ENCODE measurements at places on chromosomes 5 and 9.

GRCh38 chr5:151067632-151068432, 13.0 kb downstream of the TNIP1 start:
- DNase-seq = no peak

DNA sequence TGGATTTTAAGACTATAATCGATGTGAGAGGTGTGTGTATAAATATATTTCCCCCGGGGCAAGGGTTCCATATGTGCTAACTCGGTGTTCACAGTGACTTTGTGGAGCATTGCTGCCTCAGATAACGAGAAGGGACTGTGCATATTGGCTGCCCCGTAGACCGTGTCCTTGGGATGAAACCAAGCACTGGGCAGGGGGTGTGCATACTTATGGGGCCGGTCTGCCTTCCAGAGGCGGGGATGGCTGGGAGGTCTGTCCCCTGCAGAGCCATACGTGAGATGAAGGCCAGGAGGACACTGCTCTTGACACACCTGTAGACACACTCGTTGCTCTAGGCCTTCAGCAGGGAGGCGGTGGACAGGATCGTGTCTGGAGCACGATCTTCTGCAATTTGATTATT, 56.0 kb upstream of the ZNF354A start:
- DNase-seq = no peak

- DNase-seq = no peak
Measured at GRCh38 chr5:67935908-67936566, 279.5 kb upstream of the PIK3R1 start.

DNA sequence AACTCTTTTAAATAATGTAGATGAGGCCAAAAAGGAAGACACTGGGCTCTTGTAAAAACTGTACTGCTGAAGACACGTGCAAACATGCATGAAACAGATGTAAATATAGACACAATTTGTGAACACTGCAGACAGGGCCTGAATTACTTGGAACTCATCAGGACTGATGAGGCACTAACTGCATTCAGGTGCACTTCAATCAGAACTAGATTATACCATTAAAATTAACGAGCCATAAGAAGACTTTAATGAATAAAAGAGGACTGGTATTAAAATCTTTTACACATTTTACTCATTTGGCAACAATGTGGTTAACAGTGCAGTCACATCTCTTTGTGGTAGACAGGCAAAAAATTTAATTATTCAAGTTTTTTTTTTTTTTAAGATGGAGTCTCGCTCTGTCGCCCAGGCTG, 13.4 kb upstream of the ZCCHC9 start:
- no peak for DNase-seq

- DNase-seq = no peak
Measured at GRCh38 chr9:135698767-135699166, 514 bp downstream of the SOHLH1 start.

DNA sequence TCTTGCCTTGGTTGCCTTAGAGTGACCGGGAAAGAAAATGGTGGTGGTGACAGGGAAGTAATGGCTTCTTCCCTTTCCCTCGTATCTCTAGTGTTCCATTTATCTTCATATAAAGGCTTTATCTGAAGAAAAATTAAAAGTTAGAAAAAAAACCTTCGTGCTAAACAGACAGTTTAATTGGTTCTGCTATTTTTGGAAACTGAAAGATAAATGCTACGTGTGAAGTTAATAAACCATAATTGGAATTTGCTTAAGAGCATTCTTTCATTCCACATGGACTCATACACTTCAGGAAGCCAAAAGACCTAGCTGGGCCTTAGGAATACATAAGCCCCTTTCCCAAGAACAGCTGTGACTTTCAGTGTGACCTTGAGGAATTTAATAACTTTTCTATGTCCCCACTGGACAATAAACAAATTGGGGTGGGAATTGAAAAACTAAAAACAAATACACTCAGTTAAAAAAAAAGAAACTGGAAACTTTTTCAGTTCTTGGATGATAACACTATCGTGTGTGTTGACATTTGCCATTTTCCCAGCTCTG, 818.8 kb upstream of the WWC1 start:
- DNase-seq = no peak

DNA sequence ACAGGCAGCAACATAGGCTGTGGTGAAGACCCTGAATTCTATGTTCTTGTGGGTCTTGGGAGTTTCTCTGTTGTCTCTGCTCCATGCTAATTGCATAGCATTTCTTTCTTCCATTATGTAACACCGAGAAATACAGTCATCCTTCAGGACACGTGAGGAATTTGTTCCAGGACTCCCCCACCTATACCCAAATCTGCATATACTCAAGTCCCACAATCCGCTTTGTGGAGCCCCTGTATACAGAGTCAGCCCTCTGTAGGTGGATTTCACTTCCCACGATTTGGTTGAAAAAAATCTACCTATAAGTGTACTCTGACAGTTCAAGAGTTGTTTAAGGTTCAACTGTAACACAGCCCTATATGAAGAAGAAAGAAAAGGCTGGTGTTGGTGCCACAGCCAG, 22.1 kb downstream of the ANKRD33B start:
- DNase-seq = no peak

DNA sequence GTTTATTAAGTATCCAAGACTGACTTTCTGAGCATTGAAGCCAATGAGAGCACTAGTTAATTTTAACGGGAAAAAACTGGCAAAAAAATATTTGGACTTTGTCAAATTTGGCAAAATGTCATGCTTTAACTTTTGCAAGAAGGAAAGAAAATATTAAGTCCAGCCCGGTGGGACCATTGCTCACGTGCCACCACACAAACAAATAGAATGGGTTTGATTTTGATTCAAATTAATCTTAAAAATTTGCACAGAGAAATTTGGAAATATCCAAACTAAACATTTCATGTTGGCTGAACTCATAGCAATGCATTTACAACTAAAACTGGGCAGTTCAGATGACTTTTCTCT, 302.2 kb downstream of the EBF1 start:
- no peak for DNase-seq

- no peak for DNase-seq
Measured at GRCh38 chr9:119071636-119072035, 297.6 kb downstream of the BRINP1 start.

- DNase-seq = no peak
Measured at GRCh38 chr9:129394061-129394885, 216.2 kb upstream of the IER5L start.

- no peak for DNase-seq
Measured at GRCh38 chr9:128061275-128061960, 5.7 kb downstream of the NAIF1 start.

DNA sequence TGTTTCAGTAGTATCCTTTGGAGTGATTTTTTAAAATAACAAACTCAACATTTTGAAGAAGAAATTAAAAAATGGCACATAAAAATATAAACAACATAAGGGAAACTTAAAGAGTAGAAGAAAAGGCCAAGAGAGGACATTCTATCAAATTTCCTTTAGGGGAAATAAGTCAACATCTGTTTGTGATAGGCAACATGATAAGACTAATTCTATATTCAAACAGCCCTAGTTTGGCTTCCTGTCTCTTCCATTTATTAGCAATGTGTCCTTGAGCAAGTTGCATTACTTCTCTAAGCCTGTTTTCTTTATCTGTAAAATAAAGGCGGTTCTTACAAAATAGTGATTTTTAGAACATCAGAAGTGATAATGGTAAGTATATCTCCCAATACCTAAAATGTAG, 24.7 kb downstream of the TYRP1 start:
- DNase-seq = no peak

GRCh38 chr5:25414742-25415141, 770.0 kb upstream of the CDH10 start:
- no peak for DNase-seq

DNA sequence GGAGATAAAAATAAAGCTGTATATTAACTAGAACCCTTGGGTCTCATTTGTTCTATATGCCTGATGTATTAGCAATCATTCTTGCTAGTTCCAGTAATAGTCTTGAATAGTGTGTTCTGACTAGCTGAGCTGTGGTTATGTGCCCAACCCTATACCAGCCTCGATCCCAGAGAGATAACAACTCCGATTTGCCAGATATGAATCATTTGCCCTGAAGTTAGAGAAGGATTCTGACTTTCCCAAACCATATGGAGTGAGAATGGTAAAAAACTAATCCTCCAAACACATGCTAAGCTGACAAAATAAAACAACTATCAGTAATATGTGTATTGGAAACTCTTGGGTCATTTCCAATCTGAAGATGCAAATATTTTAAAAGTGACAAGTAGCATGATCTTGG, 64.8 kb downstream of the ALDH1A1 start:
- no peak for DNase-seq

DNA sequence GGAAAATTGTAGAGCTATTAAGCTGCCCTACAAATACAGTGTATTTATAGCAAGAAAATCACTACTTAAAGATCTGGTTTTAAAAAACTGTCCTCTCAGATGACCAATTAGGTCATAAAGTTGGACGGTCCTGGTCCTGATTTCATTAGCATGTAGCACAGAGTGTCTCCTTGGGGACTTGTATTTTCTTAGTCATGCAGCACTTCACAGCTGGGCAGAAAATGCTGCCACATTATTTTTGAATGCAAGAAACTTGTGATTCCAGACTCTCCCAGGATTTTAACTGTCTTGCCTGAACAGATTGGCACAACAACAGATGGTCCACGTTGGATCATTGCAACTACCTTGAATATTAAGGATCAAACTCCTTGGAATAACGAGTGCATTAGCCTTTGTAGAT, 348.1 kb upstream of the SGCD start:
- no peak for DNase-seq

- no peak for DNase-seq
Measured at GRCh38 chr5:10199692-10200091, 50.0 kb downstream of the ATPSCKMT start.

DNA sequence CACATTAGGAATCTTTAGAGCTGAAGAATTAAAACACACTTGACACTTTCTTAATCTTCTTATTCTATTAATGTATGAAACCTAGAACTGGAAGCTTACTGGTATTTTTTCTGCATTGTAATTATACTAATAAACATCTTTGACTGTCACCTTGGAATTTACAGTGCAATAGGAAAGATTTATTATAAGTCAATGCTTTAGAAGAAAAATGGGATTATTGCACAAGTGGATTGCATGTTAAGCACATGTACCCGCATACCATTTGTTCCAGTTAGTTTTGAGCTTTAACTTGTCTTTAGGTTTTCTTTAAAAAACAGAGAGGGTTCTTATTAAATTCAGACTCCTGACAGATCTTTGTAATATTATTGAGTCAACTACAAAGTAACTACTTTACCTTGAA, 278.5 kb downstream of the CCDC171 start:
- no peak for DNase-seq

DNA sequence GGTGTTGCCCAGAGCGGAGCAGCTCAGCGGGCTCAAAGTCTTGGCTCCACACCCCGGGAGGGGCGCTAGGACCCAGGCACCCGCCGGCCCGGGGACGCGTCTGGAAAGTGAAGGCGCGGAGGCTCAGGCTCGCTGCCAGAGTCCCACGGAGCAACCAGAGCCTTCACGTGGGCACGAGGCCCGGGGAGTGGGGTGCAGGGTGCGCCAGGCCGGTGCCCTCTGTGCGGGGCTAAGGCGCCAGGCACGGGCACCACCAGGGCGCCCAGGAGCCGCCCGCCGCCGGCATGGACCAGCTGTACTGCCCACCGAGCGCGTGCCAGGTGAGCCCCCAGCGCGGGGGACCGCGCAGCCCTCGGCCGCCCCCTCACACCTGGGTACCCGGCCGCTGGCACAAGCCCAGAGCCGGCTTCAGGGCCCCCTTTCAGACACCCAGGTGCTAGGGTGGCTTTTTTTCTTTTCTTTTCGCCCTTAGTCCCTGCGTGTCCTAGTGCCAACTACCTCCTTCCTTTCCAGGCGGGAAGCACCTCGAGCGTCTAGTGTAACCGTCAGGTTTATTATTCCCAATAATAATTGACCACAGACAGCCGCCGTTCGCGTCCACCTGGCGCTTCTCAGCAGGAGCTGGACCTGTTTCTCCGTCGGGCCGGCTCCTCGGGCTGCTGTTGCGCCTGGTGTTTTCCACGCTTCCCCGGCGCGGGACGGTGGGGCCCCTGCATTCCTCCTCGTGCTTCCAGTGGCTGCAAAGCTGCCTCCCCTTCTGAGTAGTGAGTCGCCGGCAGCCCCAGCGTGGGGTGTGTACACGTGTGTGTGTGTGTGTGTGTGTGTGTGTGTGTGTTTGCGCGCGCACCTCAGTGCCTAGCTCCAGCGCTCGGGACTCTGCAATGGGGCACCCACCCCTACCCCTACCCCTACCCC, 30.1 kb upstream of the PDE8B start:
- no peak for DNase-seq

- DNase-seq = no peak
Measured at GRCh38 chr5:13766236-13766635, 178.3 kb downstream of the DNAH5 start.

GRCh38 chr9:131583836-131584555, 38.7 kb downstream of the PRRT1B start:
- DNase-seq = no peak

- DNase-seq = no peak
Measured at GRCh38 chr5:112822456-112822855, 38.6 kb upstream of the SRP19 start.

DNA sequence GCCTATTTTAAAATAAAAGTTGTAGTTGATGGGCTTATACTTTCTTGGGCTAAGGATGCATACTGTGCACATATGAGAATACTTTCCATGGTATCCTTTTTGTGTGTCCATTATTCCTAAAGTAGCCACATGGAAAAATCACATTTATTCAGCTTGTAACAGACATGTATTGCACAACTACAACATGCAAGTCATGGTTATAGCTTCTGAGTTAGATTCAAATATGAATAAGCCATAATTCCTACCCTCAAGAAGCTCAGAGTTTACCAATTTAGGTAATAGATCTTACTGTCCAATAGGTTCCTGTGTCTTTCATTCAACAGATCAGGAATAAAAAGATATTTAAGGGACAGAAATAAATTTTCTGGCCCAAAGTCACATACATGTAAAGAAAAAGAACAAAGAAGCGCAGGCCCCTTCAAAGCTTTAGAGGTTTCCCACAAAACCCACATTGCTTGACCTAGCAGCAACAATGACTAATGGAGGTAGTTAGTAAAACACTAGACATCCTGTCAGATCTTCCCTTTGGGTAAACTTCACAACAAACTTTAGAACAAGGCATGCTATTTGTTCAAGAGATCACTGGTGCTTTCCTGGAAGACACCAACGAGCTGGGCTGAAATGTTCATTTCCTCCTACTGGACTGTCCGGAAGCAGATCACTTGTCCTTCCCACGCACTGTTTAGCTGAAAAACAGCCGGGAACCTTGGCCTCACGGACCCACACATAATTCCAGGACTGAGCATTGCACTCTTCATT, 78.4 kb upstream of the ITGA1 start:
- DNase-seq = no peak

DNA sequence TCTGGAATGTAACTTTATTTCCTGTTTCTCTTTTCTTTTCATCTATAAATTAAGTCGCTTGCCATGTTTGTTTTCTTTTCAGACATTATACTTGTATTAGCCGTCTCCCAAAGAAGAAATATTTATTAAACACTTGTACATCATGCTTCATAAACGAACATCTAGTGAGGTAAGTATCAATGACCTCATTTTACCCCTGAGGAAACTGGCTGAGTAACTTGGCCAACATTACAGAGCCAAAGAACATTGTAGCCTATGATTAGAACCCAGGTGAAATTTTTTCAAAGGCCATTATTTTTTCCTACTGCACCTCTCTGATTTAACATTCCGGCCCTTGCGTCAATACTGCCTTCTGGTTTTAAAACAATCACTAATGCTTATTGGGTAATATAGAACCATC, 4.2 kb downstream of the FREM1 start:
- DNase-seq = no peak

Measured in NCI-H2081 treated with DMSO at 0.1 percent for 48 hours (cell line).